Uterus (tissue), 4 donors: ENCODE measurements at places on chromosomes 16 and 17. TPM values are rescaled to one million over a fixed set of nuclear protein-coding genes. Genes with fewer than 3 reads are reported as not detected.

MMP15 gene
- 12.5 TPM for total RNA-seq

CD7 gene
- total RNA-seq: 2.1 TPM

KRTAP9-2 gene
- not detected for total RNA-seq

CLEC18B gene
- not detected for total RNA-seq

CCL4 gene
- total RNA-seq: 2.5 TPM

ZFPM1 gene
- 6.9 TPM for total RNA-seq

MFSD6L gene
- total RNA-seq: not detected

DNAI2 gene
- not detected for total RNA-seq

CYB5B gene
- total RNA-seq: 24.1 TPM

HOXB7 gene
- 1.0 TPM for total RNA-seq

UTS2R gene
- total RNA-seq: not detected

ALOX12B gene
- not detected for total RNA-seq

CMTM2 gene
- total RNA-seq: not detected

TBC1D3 gene
- not detected for total RNA-seq

SCNN1B gene
- total RNA-seq: 1.8 TPM

TP53TG3F gene
- not detected for total RNA-seq

TBC1D3K gene
- total RNA-seq: not detected

KCNJ16 gene
- 2.4 TPM for total RNA-seq

OXLD1 gene
- total RNA-seq: 3.2 TPM

KRTAP4-1 gene
- total RNA-seq: not detected

DHX58 gene
- total RNA-seq: 12.9 TPM

EPN3 gene
- total RNA-seq: 41.1 TPM

AANAT gene
- total RNA-seq: not detected

RSL1D1 gene
- 484 TPM for total RNA-seq

TSNAXIP1 gene
- total RNA-seq: 3.7 TPM

SLFN14 gene
- 0.76 TPM for total RNA-seq

UNC13D gene
- total RNA-seq: 1.2 TPM

HYDIN gene
- total RNA-seq: under 0.01 TPM

ALOX15 gene
- total RNA-seq: not detected
